ENCODE measurements at places on chromosomes 13 and 19. TPM values are rescaled to one million over a fixed set of nuclear protein-coding genes. Genes with fewer than 3 reads are reported as not detected.

DNA sequence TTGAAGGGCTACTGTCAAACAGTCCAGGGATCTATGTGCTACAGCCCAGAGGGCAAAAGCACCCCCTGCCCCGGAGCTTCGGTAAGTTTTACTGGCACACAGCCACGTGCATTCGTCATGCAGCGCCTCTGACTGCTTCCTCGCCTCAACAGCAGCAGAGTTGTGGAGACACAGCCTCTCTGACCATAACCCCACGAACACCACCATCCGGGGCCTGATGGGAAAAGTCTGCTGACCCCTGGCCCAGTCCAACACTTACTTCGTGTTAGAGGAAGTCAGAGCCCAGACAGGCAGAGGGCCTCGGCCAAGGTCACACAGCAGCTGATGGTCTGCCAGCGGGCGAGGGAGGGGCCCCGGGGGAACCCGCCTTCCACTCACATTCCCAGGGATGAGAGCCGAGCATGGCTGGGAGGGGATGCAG, 5.1 kb downstream of the CBARP start:
- DNase-seq: no peak

DNA sequence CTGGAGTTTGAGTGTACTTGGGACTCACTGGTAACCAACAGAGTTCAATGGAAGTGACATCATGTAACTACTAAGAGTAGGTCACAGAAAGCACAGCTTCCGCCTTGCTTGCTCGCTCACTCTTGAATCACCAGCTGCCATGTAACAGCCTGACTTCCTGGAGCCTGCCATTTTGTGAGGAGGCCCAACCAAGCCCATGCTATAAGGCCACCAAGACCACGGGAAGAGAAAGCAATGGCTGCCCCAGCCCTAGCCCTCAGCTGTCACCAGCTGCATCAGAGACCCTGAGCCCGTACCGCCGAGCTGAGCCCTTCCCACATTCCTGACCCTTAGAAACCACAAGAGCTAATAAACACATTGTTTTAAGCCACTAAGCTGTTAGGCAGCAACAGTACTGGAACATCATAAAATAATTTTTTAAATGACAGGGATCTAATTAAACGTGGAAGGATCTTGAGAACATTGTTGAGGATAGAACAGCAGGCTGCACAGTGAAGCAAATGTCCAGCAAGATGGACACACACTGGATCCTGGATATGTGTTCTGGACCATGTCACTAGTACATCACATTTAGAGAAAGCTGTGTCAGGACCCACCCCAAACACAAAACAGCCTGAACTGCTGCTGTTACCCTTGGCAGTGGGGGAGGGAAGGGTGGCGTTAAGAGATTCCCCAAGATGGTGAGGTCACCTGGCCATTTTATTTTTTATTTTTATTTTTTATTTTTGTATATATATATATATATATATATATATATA, 21.7 kb upstream of the LDLR start:
- DNase-seq: no peak

DNA sequence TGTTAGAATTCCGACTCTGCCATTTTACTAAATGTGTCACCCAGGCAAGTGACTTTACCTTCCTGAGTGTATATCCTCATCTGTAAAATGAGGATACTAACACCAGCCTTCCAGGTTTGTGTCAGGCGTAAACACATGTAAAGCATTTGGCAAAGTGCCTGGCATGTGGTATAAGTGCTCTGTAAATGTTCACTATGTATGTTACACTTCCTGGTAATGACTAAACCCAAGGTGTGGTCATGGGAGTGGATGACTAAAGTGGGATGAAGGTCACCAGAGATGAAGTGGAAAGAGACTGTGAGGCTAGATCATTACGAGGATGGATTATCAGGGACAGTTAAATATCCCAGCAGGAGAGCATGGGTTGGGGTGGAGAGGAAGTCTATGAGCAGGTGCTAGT, 25.6 kb downstream of the DEDD2 start:
- DNase-seq: no peak

Gene CCDC8
- not detected for total RNA-seq

Measured in activated CD4-positive, alpha-beta memory T cell treated with anti-CD3 and anti-CD28 coated beads, Interleukin-2, amount 10 ng/mL, durations not matched to agents 7 days and 5 days (primary cell).